BJ (cell line): ENCODE measurements at places on chromosomes 2 and 18.

GRCh38 chr18:36015629-36016028, 43.1 kb downstream of the RMP24 start:
- no peak for DNase-seq

DNA sequence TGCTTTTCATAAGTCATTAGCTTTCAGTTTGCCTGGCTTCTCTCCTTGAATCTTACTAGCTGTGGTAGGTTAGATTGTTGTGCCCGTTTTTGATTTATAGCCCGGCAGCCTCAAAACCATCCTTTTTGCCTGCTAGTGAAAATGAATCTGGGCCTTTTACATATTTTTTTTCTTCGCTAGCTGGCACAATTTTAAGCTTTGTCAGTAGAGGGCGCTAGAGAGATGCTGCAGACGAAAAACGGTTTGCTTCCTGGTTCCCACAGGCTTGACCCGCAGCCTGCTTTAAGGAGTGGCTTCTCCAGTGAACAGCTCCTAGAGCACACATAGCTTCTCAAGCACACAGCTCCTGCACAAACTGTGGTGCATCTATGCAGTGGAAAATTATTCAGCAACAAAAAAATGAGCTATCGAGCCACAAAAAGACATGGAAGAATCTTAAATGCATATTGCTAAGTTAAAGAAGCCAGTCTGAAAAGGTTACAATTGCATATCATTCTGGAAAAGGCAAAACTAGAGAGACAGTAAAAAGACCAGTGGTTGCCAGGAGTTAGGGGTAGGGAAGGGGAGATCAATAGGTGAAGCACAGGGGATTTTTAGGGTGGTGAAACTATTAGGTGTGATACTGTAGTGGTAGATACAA, 47.9 kb downstream of the E2F6 start:
- no peak for DNase-seq

DNA sequence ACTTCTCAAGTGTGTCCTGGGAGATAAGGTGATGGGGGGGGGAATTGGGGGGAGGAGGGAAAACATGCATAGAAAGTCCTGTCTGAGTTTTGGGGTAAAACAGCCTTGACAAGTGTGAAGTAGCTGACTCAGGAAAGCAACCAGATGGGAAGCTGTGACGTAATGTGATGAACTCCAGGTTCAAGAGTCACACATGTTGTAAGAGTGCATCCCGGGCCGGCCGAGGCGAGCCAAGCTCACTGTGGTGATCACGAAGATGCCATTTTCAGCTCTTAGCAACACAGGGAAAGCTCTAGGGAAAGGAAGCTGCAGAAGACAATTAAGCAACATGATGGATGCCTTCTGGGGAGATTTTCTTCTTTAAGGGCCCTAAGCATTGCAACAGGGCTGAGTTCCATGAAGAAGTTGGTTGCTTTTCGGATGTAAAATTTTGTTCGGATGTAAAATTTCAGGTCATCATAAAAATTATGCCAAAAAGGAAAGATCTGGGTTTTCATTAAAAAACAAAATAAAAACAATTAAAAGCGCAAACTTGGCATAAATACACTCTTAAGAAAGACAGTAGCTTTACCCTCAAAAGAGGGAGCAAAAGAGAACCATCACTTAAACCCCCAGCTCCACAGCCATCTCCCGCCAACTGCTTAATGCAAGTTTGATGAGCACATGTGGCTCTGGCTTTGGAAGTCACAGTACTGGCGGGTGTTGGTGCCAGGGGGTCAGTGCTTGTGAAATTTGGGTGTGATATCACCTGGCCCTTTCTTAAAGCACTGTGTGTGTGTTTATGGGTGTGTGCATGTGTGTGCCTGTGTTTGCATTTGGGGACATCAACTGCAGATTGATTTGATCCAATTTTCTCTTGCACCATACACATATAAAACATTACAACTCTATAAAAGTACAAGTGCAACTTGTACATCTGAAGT, 19.1 kb downstream of the SERTAD2 start:
- DNase-seq = no peak

GRCh38 chr2:219296631-219297391, 12.4 kb downstream of the PTPRN start:
- no peak for DNase-seq

DNA sequence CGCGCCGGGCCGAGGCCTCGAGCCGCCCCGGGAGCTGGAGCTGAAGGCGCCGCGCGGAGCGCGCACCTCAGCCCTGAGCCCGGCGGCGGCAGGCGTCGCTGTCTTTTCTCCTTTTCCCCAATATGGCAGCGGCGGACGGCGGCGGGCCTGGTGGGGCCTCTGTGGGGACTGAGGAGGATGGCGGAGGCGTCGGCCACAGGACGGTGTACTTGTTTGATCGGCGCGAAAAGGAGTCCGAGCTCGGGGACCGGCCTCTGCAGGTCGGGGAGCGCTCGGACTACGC, 369 bp downstream of the SMCHD1 start:
- no peak for DNase-seq

- DNase-seq = no peak
Measured at GRCh38 chr2:160742667-160743066, 249.1 kb upstream of the RBMS1 start.

DNA sequence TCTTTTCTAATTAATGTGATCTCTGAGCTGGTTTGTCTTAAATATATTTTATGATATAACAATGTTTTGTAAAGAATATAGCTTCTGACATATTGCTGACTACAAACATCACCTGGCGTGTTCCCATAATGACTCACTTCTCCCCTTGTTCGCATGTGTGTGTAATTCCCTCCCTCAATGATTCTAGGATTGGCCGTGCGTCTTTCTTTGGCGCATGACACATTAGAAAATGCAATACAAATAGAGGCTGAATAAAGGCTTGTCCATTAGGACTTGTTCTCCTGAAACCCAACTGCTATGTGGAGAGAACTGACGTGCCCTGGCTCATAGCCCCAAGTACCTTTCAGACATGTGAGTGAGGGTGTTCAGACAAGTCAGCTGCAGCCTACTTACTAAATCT, 159.7 kb upstream of the CDH20 start:
- DNase-seq = no peak

DNA sequence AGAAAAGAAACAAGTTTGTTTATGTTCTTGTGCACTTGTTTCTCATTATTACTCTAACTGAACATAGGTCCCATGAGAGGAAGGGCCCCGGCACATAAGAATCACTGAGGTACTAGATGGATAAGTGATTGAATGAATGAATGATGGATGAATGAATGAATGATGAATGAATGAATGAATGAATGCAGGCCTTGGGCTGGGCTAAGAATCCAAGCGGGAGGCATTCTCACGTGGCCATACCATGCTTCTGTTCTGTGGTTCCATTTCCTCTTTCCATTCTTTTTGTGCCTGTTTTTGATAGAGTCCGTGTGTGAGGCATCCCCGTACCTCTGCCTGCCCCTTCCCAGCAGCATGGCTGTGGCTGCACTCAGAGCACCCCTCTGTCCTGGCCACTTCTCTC, 94.8 kb downstream of the SH3BP4 start:
- DNase-seq = no peak

- no peak for DNase-seq
Measured at GRCh38 chr18:23743733-23744333, 54.6 kb downstream of the LAMA3 start.

GRCh38 chr2:27025861-27026851, 6.6 kb upstream of the TMEM214 start:
- no peak for DNase-seq

DNA sequence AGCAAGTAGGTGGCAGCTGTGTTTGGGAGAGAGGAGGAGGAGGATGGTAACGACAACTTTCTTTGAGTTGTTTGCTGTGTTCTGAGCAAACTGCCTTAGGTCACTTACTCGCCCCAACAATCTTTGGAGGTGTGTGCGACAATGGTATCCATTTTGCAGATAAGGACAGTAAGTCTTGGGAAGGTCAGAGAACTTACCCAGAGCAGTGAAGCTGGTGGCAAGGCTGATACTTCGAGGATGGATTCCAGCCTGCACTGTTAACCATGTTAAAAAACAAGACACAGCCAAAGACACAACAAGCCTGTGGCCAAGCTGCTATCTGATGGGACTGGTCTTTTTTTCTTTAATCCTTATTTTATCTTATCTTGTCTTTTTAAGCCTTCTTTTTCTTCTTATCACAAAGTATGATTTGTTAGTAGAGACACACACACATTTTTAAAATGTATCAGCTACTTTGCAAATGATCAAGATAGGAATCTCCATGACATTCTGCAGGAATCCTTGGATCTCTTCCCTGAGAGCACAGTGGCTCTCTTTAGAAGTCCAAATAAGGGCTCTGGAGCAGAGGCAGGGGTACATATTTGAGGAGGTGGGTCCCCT, 27.9 kb downstream of the CNDP1 start:
- DNase-seq = no peak

DNA sequence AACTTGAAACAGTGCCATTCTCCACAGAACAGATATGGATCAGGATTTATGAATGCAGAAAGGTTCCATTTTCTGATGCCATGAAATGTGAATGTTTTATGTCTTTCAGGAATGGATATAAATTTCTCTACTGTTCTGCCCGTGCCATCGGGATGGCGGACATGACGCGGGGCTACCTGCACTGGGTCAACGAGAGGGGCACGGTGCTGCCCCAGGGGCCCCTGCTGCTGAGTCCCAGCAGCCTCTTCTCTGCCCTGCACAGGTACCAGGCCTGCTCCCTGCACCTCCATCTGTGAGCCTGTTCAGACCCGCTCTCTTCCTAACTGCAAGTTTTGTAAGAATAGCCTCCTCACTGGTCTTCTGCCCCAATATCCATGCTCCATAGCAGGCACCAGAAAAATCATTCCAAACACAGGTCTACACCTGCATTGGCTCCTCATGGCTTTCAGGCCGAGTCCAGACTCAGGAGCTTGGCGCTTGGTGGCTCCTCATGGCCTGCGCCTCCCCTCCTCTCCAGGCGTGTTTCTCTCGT, 68.6 kb downstream of the LPIN1 start:
- no peak for DNase-seq

- DNase-seq = no peak
Measured at GRCh38 chr2:69965756-69966445, 4.5 kb upstream of the ASPRV1 start.

DNA sequence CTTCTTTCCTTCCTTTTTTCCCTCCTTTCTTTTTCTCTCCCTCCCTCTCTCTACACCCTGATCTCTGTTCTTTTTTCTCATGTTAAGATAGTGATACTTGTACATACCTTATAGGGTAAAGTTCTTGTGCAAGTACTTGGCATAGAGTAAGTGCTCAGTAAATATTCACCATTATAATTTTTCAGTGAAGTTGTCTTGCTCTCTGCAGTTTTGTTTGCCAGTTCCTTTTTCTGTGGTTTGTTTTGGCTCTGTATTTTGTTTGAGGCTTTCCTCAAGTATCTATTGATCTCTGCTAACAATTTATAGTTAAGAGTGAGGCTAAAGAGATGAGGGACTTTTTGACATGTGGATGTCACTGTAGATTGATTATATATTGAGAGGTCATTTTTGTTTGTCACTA, 48.0 kb downstream of the MTX2 start:
- no peak for DNase-seq

- DNase-seq = peak; percentile 97
Measured at GRCh38 chr2:135741395-135742324, at the start of gene UBXN4. TSS of gene UBXN4 (plus strand) at chr2:135741855. CDS start at chr2:135741930, 75 bp downstream.

GRCh38 chr2:201915446-201915845, 109.1 kb downstream of the CDK15 start:
- no peak for DNase-seq

DNA sequence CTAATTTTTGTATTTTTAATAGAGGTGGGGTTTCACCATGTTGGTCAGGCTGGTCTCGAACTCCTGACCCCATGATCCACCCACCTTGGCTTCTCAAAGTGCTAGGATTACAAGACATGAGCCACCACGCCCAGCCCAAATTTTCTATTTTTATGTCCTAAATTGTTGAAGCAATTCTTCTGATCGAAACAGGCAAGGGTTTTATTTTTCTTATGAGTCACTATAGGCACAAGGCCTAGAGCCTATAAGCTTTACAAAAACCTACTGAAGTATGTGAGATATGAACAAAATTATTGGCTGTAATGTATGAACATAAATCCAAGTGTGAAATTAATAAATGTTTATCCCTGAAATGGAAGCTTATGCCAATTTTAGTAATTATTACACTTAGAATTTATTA, 464.2 kb upstream of the NRP2 start:
- no peak for DNase-seq

GRCh38 chr2:169892951-169893350, 65.7 kb downstream of the UBR3 start:
- no peak for DNase-seq

DNA sequence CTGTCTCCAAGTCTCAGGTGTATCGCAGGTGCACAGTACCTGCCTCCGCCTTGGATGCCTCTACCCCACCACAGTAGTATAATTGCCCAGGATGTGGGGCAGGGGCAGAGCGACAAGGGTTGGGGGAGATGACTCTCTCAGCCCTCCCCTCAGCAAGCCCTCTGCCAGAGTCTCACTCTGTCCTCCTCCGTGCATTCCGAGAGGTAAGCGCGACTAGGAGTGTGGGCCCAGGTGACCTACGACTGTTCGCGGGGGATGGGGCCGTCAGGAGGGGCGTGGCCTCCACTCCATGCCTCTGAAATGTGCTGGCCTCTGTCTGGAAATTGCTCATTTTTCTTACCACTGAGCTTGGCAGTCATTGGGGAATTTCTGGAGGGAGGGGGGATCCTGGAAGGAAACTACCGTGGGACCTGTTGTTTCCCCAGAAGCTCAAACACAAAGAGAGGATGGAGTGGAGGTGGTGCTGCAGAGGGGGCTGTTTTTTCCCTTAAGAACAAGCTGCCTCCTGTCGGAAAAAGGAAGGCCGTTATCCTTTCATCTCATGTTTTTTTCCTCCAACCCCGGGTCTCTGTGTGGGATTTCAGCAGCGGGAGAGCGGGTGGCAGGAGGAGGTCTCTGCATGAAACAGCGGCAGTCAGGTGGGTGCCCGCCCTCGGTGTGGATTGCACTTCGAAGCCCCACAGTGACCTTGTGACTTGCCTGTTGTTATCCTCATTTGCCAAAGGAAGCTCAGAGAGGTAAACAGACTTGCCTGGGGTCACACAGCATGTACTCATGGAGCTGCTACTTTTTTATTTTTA, 13.0 kb upstream of the RALB start:
- peak; percentile 67 for DNase-seq

GRCh38 chr2:60764736-60765534, 8.9 kb downstream of the PAPOLG start:
- DNase-seq = no peak

GRCh38 chr2:637406-637776, 39.8 kb downstream of the TMEM18 start:
- DNase-seq = no peak

DNA sequence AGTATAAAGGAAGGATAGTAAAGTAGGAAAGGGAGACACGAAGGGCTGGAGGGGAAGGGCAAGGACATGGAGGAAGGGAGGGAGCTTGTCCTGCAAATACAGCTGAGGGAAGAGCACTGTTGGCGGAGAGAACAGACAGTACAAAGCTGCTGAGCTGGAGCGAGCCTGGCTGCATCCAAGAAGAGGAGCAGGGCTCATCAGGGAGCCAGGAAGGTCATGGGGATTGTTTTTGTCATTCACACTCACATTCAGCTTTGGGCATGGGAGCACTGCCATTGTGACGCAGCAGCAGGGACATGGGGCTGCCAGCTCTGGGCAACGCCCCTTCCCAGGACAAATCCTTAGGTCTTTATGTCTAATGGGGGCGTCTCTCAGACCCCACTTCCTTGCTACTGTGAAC, 125.1 kb downstream of the COPS8 start:
- no peak for DNase-seq
